HTR-8/SVneo (cell line): ENCODE measurements at places on chromosomes 1 and 21.

DNA sequence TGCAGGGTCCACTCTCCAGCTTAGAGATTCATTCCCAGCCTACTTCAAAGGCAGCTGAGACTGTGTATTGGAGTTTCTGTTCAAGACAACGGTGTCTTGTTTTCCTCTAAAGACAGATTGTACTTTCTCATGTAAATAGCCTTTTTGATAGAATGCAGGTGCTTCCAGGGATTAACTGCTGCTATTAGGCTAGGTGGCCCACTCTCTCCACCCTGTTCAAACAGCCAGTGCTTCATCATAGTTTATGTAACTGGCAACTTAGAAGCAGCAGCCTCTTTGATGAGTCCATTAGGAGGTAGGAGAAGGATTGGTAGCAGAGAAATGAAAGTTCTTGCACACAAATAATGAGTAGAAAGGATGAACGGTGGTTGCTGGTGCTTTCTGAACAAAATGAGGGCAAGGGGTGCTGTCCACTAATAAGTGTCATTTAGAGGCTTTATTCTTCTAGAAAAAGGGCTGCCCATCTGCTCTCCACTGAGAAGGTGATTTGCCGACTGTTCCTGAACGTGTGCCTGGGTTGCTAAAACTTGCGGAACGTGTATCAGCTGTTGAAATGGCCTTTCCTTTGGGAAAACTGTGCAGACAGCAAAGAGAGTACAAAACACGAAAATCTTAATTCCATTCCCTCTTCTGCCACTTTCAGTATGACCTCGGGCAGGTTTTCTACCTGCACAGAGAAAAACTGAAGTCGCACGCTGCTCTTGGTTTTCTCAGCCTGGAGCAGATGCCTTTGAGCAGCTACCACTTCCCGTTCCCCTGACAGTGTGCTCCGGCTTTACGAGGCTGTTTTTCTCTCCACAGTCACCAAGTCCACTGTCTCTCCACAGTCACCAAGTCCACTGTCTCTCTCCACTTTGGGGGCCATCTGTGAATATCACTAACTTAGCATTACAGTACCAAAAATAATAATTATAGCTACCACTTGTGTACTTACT is 228.9 kb downstream of the KIF26B start:
- no peak for DNase-seq

GRCh38 chr1:45787905-45788304 is 15.5 kb upstream of the MAST2 start:
- DNase-seq: no peak

GRCh38 chr1:67191668-67192520 is 25.6 kb downstream of the IL23R start:
- DNase-seq: no peak

DNA sequence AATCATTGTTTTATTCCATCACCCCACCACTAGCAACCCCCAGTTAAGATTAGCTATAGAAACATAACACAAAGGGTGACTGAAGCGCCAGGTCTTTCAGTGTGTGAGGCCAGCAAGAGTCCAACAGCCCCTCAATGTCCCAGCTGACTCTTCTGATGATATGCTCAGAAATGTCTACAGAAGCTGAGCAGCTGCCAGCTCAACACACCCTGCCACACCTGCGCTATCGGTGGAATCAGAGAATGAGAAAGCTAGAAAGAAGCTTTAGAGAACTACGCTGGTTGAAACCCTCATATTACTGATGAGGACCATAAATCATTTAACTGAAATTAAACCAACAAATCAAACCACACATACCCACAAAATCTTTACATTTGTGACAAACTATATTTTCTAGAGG is 116.2 kb downstream of the SLC45A1 start:
- no peak for DNase-seq
